ENCODE measurements at places on chromosomes 6 and 20. TPM values are rescaled to one million over a fixed set of nuclear protein-coding genes. Genes with fewer than 3 reads are reported as not detected.

The STMND1 gene
- not detected for total RNA-seq

The C4A gene
- total RNA-seq = 6.0 TPM

The RAB22A gene
- total RNA-seq = 15.1 TPM

The SLPI gene
- not detected for total RNA-seq

The FHL5 gene
- not detected for total RNA-seq

The HLA-DOA gene
- not detected for total RNA-seq

The PPP1R16B gene
- total RNA-seq = not detected

The TNFRSF6B gene
- total RNA-seq = 31.5 TPM

The RFX6 gene
- total RNA-seq = not detected

The JPH2 gene
- total RNA-seq = 50.5 TPM

Measured in fibroblast of villous mesenchyme (primary cell).